Hematopoietic multipotent progenitor cell treated with erythropoietin and hydrocortisone succinate and interleukin-3 and kit ligand, for 4 days (in vitro differentiated cells): ENCODE measurements at places on chromosomes 11 and 22.

- DNase-seq: no peak
These were observed 69.6 kb upstream of the SHISAL1 start for GRCh38 chr22:44382116-44383038.

DNA sequence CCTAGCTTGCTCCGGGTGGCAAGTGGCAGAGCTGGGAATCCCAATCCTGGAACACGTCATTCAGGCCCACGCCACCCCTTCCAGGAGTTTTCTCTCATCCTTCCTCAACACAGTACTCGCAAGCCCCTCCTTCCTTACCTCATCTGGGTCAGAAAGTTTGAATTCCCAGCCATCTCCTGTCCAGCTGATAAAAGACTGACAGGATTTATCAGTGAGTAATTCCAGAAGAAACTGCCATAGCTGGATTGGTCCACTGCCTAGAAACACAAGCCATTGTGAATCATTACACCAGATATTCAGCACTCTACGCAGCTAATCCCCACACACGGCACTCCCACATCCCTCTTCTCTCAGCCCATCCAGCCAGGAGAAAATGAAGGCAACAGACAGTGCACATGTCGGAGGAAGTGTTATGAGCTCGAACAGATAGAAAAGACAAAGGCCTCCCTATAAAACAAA, 124.0 kb downstream of the ETS1 start:
- no peak for DNase-seq

DNA sequence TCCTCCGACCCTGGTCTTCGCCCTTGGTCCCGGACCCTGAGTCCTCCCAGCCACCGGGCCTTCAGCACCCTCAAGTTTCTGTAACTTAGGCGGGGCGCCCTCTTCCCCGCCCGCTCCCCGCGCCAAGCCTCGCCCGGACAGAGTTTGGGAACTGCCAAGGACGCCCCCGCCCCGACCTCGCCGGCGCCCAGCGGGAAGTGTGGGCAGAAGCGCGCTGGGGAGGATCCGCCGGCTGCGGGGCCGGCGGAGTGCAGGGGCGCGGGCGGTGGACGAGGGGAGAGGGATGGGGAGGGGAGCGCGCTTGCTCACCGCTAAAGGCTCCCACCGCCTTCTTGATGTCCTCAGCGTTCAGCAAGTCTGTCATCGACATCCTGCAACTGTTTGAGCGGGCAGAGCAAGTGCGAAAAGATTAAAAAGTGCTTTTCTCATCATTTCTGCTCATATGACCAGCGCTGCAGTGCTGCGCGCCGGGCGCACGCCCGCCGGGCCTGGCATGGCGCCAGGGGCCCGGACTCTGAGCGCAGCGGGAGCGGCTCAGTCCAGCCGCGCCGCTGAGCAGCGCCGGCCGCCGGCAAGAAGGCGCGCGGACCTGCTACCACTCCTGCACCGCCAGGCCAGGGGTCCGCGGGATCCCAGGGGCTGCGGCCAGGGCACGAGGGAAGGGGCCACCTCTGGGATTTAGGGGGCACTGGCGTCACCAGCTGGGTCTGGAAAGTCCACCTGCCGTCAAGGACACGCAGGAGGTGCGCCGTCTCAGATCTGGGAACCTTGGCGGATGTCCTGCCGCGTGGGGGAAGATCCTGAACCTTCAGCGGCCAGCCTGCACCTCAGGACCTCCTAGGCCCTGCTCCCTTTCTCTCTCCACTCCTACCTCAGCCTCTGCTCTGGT, at the start of gene PVALB:
Gene PVALB (minus strand): TSS at position 400 of the 889 bp plus-strand sequence. CDS start 30 bp downstream, at position 370.
- peak; percentile 76 for DNase-seq

DNA sequence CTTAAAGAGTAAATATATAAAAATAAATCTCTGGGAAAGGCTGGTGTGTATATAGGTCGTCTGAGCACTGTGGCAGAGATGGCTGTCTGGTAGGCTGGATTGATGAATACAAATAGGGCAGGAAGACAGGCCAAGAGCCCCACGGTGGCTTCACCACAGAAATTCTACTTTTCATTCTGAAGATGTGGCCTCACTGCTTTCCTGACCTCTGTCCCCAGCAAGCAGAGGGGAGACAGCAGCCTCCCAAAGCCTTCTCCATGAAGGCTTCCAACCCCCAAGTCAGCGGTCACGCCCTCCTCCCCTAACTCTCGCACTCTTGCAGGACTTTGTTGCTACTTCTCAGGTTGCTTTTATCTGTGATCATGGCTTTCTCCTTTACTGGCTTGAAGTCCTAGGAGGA, 10.6 kb upstream of the KCNJ1 start:
- no peak for DNase-seq

DNA sequence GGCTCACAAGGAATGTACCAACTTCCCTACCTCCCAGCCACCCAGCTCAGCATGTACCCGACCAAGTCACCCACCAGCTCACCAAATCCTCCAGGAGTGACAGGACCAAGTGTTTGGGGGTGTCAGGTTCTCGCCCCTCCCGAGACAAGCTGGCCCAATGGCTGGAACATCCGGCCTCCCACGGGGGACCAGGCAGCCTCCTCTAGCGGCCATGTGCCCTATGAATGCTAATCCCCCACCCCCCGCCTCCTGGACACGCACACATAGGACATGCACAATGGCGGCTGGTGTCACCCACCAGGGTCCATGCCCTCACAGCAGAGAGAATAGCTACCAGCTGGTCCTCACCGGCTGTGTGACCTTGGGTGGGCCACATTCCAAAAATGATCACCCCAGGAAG, 151.0 kb downstream of the MN1 start:
- no peak for DNase-seq
